ENCODE measurements at places on chromosomes 5 and 9.

GRCh38 chr5:136226401-136226800, 33.4 kb upstream of the SMIM32 start:
- DNase-seq: no peak

DNA sequence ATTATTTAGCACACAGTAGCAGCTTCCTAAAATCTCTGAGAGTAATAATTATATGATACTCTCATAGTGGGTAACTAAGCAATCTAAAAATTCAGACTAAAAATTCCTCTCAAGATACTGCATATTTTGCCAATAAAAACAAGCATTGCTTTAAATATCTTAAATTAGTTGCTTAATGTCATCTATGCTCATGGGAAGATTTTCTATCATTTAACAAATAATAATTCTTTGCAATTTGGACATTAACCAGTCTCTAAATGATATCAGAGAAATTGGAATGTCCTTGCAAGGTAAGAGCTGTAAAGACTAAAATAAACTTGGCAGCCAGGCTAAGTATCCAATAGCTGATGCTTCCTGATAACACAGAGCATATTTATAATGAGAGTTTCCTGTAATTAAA, 221.8 kb downstream of the SNCAIP start:
- no peak for DNase-seq

GRCh38 chr5:149421834-149422233, 42.7 kb upstream of the IL17B start:
- no peak for DNase-seq

GRCh38 chr5:73314395-73315257, 134.0 kb downstream of the FOXD1 start:
- DNase-seq: no peak

GRCh38 chr9:114487607-114488300, 17.5 kb downstream of the WHRN start:
- DNase-seq: peak; percentile 63

DNA sequence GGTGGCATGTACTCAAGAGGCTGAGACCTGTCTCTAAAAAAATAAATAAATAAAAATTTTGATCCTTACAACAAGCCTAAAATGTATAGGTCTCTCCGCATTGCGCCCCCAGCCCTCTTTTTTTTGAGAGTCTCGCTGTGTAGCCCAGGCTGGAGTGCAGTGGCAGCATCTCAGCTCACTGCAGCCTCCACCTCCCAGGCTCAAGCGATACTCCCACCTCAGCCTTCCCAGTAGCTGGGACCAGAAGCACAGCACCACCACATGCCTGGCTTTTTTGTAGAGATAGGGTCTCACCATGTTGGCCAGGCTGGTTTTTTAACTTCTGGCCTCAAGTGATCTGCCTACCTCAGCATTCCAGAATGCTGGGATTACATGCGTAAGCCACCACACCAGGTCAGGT, 2.2 kb upstream of the GARIN3 start:
- DNase-seq: no peak

DNA sequence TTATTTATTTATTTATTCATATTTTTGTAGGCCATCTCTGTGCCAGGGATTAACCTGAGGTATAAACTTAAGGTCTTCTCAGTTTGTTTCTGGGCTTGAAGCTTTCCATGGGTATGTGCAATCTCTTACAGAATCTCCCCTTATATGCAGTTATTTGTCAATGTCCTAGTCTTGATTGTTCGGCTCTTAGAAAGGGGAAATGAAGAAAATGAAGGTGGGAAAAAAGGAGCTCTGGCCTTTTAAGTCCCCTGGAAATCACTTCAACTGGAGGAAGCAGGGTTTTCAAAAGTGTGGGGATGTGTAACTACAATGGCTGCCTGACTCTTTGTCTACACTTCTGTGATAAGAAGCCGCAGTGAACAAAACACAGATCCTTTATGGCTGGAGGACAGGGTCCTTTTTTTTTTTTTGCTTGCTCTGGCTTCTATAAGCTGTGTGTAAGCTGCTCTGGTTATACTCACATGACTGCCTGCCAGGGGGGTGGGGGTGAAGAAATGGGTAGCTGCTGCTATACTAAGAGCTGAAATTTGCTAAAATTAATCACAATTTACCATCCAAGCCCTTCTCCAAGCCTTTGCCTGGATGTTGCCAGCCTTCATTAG, 33.7 kb downstream of the CENPP start:
- no peak for DNase-seq

- no peak for DNase-seq
Measured at GRCh38 chr5:124372457-124372856, 374.0 kb downstream of the ZNF608 start.

- DNase-seq: no peak
Measured at GRCh38 chr9:94672811-94673487, 33.6 kb upstream of the FBP1 start.

DNA sequence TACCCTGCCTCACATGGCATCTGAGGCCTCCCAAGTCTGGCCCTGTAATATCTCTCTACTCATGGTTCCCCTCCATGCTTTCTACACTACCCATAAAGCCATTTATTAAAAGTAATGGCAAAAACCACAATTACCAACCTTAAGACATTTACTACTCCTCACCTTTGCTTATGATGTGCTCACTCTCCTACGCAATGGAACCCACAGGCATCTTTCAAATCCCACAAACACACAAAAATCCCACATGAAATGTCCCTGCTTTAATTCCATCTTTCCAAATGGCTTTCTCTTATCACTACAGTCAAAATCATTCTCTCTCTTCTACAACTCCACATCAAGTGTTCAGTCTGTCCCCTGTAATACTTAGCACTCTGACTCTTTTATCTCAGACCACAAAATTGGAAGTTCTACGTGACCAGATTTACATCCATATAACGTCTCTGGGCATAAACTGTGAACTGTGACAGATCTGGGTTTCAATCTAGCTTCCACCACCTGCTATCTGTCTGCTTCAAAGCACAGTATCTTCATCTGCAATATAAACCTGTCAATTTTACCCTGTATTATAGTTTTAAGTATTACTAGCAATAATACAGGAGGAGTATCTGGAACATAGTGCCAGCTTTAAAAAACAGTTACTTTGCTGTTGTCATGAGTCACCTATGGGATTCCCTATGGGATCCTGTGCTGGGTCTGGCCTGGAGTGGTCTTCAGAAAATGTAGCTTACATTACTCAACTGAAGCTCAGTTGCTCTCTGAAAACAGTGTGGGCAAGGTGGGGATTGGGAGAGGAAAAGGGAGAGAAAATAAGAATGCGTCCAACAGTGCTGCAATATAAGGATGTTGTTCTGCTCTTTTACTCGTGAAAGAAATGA, 137.1 kb upstream of the TRIM32 start:
- DNase-seq: no peak

GRCh38 chr9:98504298-98505282, 204.1 kb downstream of the GABBR2 start:
- no peak for DNase-seq

DNA sequence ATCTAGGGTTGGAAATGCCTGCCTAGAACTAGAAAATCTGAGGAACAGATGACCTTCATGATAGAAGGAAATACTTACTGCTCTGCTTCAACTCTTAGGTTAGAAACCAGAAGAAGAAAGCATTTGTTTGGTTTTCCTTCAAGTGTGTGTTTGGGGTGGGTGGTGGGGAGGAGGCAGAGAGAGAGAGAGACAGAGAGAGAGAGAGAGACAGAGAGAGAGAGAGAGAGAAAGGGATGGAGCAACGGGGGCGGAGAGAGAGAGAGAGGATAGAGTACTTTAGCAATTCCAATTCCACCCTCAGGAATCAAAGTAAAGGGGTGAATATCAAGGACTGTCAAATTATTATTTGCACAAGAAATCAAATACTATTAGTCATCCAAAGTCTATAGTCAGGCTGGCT, 29.2 kb upstream of the GCNT4 start:
- DNase-seq: no peak

DNA sequence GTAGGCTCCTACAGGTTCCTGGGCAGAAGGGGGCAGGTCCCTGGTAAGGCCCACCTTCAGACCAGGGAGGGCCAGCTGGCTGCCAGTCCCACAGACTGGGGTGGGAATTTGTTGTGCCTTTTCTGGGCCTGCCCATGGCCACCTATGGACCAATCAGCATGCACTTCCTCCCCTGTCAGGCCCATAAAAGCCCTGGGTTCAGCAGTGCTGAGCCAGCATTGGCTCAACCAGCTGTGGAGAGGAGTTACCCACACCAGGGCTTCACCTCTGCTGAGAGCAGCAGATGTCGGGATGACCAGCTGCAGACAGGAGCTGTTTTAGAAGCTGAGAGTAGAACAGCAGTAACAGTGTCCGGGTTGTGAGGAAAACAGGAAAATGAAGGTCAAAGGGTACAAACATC, 373.4 kb upstream of the ACO1 start:
- DNase-seq: no peak

DNA sequence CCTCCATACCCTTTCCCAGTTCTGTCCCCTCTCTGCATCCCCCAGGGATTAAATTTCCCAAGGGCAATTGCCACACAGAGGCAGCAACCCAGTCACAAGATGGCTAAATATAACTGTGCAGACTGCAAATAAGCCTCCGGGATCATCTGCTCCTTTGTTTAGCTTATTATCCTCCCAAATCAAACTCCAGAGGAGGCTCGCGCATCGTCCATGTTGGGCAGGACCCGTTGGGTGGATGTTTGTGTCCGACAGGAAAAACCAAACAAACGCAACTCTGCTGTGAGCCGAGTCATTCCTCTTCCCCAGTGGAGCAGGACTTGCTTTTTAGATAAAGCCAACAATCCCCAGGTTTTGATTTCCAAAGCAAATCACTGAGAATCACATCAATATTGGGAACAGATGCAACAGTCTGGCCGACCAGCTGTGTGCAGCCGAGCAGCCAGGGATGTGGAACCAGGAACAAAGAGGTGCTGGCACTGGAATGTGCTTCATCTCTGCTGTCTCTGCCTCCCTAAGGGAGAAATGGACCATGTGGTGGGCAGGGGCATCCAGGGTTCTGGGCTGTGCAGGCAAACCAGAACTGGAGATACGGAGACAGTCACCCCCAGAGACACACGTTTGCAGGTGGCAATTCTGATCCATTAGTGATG, 89.8 kb downstream of the PTTG1 start:
- no peak for DNase-seq

DNA sequence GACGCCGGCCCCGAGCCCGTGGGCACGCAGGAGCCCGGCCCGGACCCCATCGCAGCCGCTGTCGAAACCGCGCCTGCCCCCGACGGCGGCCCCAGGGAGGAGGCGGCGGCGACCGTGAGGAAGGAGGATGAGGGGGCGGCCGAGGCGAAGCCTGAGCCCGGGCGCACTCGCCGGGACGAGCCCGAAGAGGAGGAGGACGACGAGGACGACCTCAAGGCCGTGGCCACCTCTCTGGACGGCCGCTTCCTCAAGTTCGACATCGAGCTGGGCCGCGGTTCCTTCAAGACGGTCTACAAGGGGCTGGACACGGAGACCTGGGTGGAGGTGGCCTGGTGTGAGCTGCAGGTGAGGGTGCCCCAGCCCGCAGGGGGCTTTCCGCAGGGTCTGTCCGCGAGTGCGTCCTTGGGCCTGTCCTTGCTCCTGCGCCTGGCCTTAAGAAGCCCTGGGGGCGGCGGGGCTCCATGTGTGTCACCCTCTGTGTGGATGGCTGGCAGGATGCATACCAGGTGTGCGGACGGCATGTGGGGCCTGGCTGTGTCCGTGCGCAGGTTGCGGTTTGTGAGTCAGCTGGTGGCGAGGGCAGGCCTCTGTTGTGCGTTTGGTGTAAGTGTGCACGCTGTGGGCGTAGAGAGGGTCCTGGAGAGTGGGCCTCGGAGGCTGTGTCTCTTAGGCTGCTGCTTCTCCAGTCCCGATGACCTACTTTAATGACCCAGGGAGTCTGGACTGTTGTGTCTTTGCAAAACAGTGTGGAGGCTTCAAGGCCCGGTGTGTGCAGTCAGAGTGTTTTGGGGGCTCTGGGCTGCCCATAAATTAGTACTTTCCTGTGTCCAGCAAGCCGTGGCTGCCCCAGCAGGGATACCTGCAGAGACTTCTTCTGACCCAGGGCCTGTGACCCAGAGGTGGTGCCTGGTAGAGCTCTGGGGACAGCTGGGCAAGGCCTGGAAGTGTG, 1.6 kb downstream of the WNK2 start:
- no peak for DNase-seq

DNA sequence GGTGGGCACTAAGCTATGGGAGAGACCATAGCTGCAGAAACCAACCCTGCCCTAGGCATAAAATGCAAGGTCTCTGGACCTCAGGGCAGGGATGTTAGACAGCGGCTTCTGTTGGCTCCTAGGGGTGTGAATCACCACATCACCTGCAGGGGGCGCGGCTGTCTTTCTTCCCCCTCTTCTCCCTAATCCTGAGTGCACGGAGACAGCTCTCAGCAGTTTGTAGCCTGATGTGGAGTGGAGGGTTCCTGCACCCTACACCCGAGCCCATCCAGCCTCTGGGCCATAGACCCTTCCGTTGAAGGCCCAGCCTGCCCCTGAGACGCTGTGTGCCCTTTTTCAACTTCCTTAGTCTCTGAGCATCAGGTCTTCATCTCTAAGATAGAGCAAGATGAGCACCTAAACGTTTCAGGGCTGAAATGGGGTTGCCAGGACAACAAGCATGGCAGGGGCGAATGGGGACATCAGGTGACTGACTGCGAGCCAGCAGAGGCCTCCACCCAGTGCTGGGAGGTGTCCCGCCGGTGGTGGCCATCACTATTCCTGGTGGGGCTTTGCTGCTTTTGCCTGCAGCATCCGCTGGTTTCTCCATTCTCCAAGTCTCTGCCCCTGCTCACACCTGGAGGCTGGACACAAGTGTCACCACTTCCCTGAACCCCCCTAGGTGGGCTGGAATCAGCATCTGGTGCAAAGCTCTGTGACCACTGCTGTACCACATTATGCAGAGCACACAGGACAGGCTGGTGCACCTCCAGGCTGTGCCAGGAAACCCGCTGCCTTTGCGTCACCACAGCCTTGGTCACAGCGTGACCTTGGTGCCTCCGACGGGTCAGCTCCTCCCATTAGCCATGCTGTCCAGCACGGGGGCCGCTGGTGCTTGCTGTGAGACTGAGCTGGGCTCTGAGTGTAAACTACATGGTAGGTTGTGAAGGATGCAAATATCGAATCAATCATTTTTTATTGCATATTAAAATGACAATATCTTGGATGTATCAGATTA, 2.5 kb upstream of the SEC16A start:
- DNase-seq: peak; percentile 75

GRCh38 chr5:6660688-6661087, 27.4 kb downstream of the SRD5A1 start:
- no peak for DNase-seq

- DNase-seq: no peak
Measured at GRCh38 chr5:58407042-58407719, 52.7 kb downstream of the PLK2 start.

- DNase-seq: no peak
Measured at GRCh38 chr5:57033503-57033902, 81.6 kb upstream of the MIER3 start.

DNA sequence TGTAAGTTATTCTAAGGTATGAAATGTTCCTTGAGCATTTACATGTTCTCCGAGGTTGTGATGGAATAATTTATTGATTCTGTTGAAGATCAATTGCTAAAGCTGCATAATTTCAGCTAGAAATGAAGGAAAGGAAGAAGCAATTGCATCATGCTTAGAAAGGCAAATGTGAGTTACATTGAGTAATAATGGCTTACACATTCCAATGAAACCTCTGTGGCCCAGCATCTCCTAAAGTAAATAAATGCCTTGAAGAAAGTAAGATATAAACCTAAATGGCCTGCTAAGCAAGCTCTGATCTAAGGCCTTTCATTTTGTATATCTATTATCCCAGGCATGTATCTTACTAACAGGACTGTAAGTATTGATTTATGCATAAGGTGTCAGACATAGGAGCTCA, 677.3 kb upstream of the RGMB start:
- DNase-seq: no peak

GRCh38 chr5:55064523-55064922, 37.9 kb upstream of the GZMA start:
- no peak for DNase-seq

GRCh38 chr5:137888466-137888862, 793 bp upstream of the PKD2L2 start:
- no peak for DNase-seq

- no peak for DNase-seq
Measured at GRCh38 chr5:167453246-167454030, 838.0 kb upstream of the WWC1 start.
